ENCODE measurements at places on chromosomes 2 and 18. TPM values are rescaled to one million over a fixed set of nuclear protein-coding genes. Genes with fewer than 3 reads are reported as not detected.

GRCh38 chr2:213787869-213788268, 503.6 kb downstream of the SPAG16 start:
- H3K4me3 ChIP-seq, result no peak overlapping the region
- no peaks in the 10 kb centered on the region for H3K36me3 ChIP-seq
- H3K27me3 ChIP-seq, result no peaks in the 10 kb centered on the region
- H3K27ac ChIP-seq, result no peak overlapping the region

- no peaks in the 10 kb centered on the region for H3K4me1 ChIP-seq
- no peaks in the 10 kb centered on the region for H3K36me3 ChIP-seq
- no peak overlapping the region for H3K27ac ChIP-seq
- H3K4me3 ChIP-seq, result no peak overlapping the region
- no peak for DNase-seq
Measured at GRCh38 chr18:7748251-7749007, 181.3 kb downstream of the PTPRM start.

DNA sequence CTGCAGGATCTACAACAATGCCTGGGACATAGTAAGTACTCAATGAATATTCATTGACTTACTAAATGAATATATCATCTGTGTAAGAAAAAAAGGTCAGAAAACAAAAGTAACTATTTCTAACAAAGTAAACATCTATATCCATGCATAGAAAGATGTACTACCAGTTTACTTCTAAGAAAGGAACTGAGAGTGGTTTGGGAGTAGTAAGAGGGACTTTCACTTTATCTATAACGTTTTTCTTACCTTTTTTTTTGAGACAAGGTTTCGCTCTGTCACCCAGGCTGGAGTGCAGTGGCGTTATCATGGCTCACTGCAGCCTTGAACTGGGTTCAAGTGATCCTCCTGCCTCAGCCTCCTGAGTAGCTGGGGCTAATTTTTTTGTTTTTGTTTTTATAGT, 25.7 kb downstream of the DHX57 start:
- no peak for DNase-seq
- no peak overlapping the region for H3K27ac ChIP-seq
- H3K27me3 ChIP-seq, result no peaks in the 10 kb centered on the region
- no peak overlapping the region for H3K4me3 ChIP-seq
- H3K36me3 ChIP-seq, result peaks cover 20% of the 10 kb centered on the region

GRCh38 chr2:149451417-149452165, 121.2 kb downstream of the LYPD6 start:
- no peaks in the 10 kb centered on the region for H3K4me1 ChIP-seq
- no peak overlapping the region for H3K27ac ChIP-seq
- no peaks in the 10 kb centered on the region for H3K36me3 ChIP-seq
- H3K4me3 ChIP-seq, result no peak overlapping the region
- DNase-seq, result no peak
- H3K27me3 ChIP-seq, result no peaks in the 10 kb centered on the region

SEPTIN2 gene
- 210 TPM for total RNA-seq
